Tibial nerve (tissue), 4 donors: ENCODE measurements at places on chromosomes 2 and 18.
A peak's percentile ranks its signal among the peaks of the same experiment; 100 is the strongest.

DNA sequence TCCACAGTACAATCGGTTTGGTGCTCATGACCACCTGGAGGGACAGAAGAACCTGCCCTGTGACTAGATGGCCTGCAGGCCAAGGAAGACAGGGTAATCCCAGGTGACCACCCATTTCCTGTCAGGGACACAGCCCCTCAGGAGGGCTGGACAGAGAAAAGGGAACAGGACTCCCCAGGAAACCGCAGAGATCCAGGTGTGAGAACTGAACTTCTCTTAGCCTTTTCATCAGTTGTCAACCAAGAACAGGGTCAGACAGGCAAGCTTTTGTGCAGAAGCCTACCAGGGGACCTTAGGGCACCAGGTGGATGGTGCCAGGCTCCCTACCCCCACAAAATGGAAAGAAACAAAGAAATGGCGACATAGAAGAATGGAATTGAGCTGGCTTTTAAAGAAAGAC is 132.3 kb downstream of the HDAC4 start:
- H3K27ac ChIP-seq: peak overlapping the region; percentile 84
- H3K36me3 ChIP-seq: no peaks in the 10 kb centered on the region
- no peak for DNase-seq
- H3K27me3 ChIP-seq: no peaks in the 10 kb centered on the region
- H3K4me3 ChIP-seq: no peak overlapping the region

GRCh38 chr2:165665614-165666013 is 128.4 kb downstream of the GALNT3 start:
- no peak overlapping the region for H3K4me3 ChIP-seq
- no peak for DNase-seq
- H3K36me3 ChIP-seq: no peaks in the 10 kb centered on the region
- H3K4me1 ChIP-seq: no peaks in the 10 kb centered on the region

GRCh38 chr2:229686122-229686919 is 28.0 kb downstream of the DNER start:
- no peak overlapping the region for H3K27ac ChIP-seq
- DNase-seq: no peak
- no peaks in the 10 kb centered on the region for H3K36me3 ChIP-seq
- no peak overlapping the region for H3K4me3 ChIP-seq

- H3K27ac ChIP-seq: no peak overlapping the region
- no peak for DNase-seq
- H3K36me3 ChIP-seq: no peaks in the 10 kb centered on the region
- no peaks in the 10 kb centered on the region for H3K27me3 ChIP-seq
- no peak overlapping the region for H3K4me3 ChIP-seq
Observed at GRCh38 chr18:10558243-10558966, 32.6 kb downstream of the NAPG start.

DNA sequence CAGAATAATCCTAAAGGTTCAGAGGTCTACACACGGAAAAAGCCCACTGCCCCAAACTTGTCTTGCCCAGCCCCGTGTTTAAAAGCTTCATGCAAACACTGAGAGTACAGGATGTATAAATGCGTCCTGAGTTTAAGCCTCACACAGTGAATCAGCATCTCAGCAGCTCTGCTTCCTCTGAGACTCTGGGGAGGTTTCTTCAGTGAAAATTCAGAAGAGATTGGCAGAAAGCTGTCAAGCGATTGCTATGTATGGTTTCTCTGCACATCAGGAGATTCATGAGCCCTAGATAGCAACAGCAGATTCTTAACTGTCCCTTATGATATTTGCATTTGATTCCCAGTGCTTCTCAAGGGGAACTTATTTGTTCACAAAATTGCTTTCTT is 27.1 kb downstream of the CRACDL start:
- H3K36me3 ChIP-seq: no peaks in the 10 kb centered on the region
- H3K4me3 ChIP-seq: no peak overlapping the region
- no peaks in the 10 kb centered on the region for H3K4me1 ChIP-seq
- H3K27me3 ChIP-seq: no peaks in the 10 kb centered on the region
- no peak for DNase-seq

DNA sequence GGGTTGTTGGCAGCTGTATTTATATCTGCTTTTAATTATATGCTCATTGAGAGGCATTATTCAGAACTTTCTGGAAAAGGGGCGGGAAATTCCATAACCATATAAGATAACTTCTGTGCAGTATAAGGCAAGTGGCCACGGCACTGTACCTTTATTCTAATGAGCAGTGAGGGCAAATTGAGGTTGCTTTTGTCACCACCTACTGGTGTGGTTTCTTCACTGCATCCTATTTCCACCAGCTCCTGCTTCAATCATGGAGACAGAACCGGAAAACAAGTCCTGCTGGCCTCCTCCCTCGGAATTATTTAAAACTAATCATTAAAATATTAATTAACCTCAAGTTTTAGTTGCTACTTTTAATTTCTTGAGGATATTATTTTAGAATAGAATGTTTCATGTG is 759.4 kb downstream of the CBLN2 start:
- H3K4me3 ChIP-seq: no peak overlapping the region
- no peak for DNase-seq
- H3K4me1 ChIP-seq: no peaks in the 10 kb centered on the region
- no peaks in the 10 kb centered on the region for H3K27me3 ChIP-seq

DNA sequence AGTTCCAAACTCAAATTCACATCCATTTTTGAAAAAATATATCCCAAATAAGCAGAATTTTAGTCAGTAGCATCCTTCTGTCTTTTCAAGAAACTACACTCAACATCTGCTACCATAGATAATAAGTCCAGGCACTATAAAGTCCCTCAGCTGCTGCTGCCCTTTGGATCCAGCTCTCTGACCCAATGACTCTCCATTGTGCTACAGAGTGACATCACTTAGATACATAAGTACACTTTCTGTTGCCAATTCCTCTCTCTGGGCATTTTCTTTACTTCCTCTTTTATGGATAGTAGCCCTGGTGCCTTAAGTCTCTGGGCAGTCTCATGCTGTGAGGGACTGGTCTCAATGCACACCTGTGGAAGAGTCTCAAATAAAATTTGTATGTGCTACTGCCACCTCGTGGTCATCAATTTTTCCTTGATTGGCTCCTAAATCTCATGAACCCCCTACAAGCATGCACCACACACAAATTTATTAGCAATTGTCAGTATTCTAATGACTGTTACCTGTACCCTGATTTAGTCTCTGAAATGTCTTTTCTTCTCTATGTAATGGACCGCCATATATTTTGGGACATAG is 219.2 kb downstream of the LRP1B start:
- no peaks in the 10 kb centered on the region for H3K4me1 ChIP-seq
- H3K36me3 ChIP-seq: no peaks in the 10 kb centered on the region
- no peaks in the 10 kb centered on the region for H3K27me3 ChIP-seq

- no peaks in the 10 kb centered on the region for H3K36me3 ChIP-seq
- no peaks in the 10 kb centered on the region for H3K4me1 ChIP-seq
- H3K27ac ChIP-seq: peak within 1 kb of the TSS; percentile 91
- H3K27me3 ChIP-seq: no peaks in the 10 kb centered on the region
- peak; percentile 90 for DNase-seq
Observed at GRCh38 chr2:175181104-175181876, at the start of gene ATP5MC3. Gene ATP5MC3 (minus strand): TSS chr2:175181710. CDS start chr2:175181393, 317 bp downstream.

- H3K27me3 ChIP-seq: no peaks in the 10 kb centered on the region
- no peaks in the 10 kb centered on the region for H3K4me1 ChIP-seq
- H3K27ac ChIP-seq: no peak overlapping the region
- no peak overlapping the region for H3K4me3 ChIP-seq
Observed at GRCh38 chr18:31821545-31822171, 61.0 kb upstream of the SLC25A52 start.

DNA sequence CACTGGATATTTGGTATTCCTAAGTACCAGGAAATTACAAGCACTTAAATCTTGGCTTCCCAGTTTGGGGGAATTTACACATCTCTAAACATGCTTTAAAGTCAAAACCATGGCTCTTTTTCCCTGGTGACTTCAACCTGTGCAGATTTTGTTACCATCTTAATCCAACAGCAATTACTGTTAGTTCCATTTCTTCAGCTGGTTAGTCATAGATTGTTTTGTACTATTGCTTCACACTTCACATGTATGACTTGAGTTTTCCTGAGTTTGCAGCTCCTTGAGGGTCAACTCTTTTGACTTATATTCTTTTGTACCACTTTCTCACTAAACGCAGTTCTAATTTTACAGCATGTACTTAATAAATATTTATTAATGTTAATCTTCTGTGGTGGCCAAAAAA is 203.4 kb upstream of the RND3 start:
- no peak overlapping the region for H3K27ac ChIP-seq
- no peaks in the 10 kb centered on the region for H3K36me3 ChIP-seq
- peaks cover 10% of the 10 kb centered on the region for H3K4me1 ChIP-seq
- no peak for DNase-seq

GRCh38 chr18:12307701-12308385 is at the start of gene TUBB6:
Gene TUBB6 (plus strand): TSS chr18:12308241. CDS start chr18:12308293, 52 bp downstream.
- H3K27me3 ChIP-seq: no peaks in the 10 kb centered on the region
- peak within 1 kb of the TSS; percentile 84 for H3K4me3 ChIP-seq
- H3K27ac ChIP-seq: peak within 1 kb of the TSS; percentile 93
- peak; percentile 49 for DNase-seq
- peaks cover 15% of the 10 kb centered on the region for H3K4me1 ChIP-seq

- no peak for DNase-seq
- H3K27me3 ChIP-seq: no peaks in the 10 kb centered on the region
- no peak overlapping the region for H3K4me3 ChIP-seq
Observed at GRCh38 chr2:216339456-216340279, 32.6 kb downstream of the MARCHF4 start.

- H3K4me1 ChIP-seq: no peaks in the 10 kb centered on the region
- DNase-seq: no peak
- no peak overlapping the region for H3K27ac ChIP-seq
- H3K36me3 ChIP-seq: no peaks in the 10 kb centered on the region
- no peaks in the 10 kb centered on the region for H3K27me3 ChIP-seq
Observed at GRCh38 chr2:116716444-116716843, 1098.0 kb upstream of the DDX18 start.

GRCh38 chr18:32480581-32480980 is 9.9 kb upstream of the GAREM1 start:
- H3K27ac ChIP-seq: no peak overlapping the region
- H3K36me3 ChIP-seq: no peaks in the 10 kb centered on the region
- no peak overlapping the region for H3K4me3 ChIP-seq
- no peaks in the 10 kb centered on the region for H3K27me3 ChIP-seq
- H3K4me1 ChIP-seq: no peaks in the 10 kb centered on the region

DNA sequence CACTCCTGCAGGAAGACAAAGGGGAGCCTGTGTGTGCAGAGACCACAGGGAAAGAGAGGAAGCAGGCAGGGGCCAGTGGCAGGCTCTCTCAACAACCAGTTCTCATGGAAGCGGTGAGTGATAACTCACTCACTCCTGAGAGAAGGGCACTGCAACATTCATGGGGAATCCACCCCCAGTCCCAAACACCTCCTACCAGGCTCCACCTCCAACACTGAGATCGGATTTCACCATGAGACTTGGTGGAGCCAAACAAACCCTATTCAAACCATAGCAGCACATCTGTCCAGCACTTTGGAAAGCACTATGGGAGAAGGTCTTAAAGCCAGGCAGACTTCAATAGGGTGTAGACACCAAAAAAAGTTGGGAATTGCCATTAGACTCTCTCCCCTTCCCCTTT is 345.7 kb upstream of the SPRED2 start:
- H3K4me1 ChIP-seq: no peaks in the 10 kb centered on the region
- H3K27me3 ChIP-seq: no peaks in the 10 kb centered on the region
- no peak for DNase-seq

DNA sequence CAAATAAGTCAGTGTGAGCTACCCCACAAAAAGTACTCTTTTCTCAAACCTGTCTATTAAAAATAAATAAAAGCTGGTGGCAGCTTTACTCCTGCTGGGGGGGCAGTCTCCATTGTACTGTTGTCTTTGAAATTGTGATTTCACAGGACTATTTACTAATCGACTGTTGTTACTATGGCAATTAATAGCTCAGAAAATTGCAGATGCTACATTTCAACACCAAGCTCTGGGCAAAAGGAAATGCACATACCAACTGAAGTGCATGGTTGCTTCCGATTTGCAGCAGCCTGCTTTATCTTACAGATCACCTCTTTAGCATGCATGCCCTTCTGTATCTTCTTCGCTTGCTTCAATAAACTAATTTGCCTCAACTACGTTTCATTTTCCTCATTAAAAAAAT is 117.6 kb upstream of the DAPL1 start:
- no peaks in the 10 kb centered on the region for H3K27me3 ChIP-seq
- no peak overlapping the region for H3K27ac ChIP-seq
- H3K4me3 ChIP-seq: no peak overlapping the region
- no peak for DNase-seq
- H3K4me1 ChIP-seq: no peaks in the 10 kb centered on the region
- H3K36me3 ChIP-seq: no peaks in the 10 kb centered on the region

DNA sequence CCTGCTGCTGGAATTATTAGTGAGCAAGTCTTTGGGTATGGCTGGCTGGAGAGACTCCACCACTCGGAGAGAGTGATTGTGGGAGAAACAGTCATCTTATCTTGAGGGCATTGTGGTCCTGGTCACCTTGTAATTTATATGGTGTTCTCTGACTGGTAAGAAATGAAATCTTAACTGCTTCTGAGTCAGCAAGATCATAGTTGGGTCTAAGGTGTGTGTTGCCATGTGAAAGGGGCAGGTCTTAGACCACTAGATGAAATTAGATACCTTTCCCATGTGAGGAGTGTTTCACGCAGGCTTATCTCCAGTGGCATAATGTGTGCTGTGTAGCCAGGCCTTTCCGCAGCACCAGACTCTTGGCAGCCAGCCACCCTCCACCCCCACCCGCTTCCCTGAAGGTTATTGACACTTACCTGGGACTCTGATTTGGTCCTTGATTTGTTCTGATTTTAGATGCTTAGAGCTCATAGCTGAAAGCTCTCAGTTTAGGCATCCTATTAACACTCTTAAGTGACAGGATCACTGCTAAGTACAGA is 7.7 kb downstream of the MAPRE3 start:
- DNase-seq: no peak
- H3K36me3 ChIP-seq: no peaks in the 10 kb centered on the region
- no peak overlapping the region for H3K27ac ChIP-seq
- no peaks in the 10 kb centered on the region for H3K27me3 ChIP-seq
- no peak overlapping the region for H3K4me3 ChIP-seq
- H3K4me1 ChIP-seq: no peaks in the 10 kb centered on the region

DNA sequence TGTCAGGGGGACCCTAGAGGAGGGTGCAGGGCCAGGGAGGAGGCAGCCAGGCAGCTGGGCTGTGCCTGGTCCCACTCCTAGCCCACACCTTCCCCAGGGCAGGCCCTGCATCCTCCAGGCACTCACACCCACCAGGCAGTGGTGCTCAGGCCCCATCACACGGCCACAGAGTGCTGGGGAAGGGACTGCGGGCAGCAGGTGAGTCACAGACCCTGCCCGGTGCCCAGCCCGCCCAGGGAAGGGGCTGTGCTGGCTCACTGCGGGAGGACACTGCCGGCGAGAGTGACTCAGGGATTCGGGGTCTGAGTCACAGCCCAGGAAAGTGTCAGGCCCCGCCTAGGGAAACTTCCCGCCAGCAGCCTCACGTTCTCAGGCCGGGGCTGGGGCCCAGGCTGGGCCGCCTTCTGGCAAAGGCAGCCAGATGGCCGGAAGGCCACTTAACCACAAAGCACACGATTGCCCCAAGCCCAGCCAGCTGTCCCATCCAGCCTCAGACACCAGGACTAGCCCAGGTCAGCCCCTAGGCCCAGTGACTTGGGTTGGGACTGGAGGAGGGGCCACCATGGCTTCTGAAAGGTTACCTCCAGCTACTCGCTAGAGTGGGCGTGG is 42.2 kb downstream of the BIN1 start:
- H3K27ac ChIP-seq: peak overlapping the region; percentile 91
- peaks cover 3% of the 10 kb centered on the region for H3K4me1 ChIP-seq
- H3K4me3 ChIP-seq: no peak overlapping the region
- peak; percentile 80 for DNase-seq
